A549 (cell line): ENCODE measurements at places on chromosomes 12 and 14.
A peak's percentile ranks its signal among the peaks of the same experiment; 100 is the strongest.

- DNase-seq, result peak; percentile 64
These were observed 522 bp downstream of the TUBA1A start for GRCh38 chr12:49188201-49188915.

GRCh38 chr12:7695237-7695560, 376 bp downstream of the GDF3 start:
- no peak for DNase-seq

DNA sequence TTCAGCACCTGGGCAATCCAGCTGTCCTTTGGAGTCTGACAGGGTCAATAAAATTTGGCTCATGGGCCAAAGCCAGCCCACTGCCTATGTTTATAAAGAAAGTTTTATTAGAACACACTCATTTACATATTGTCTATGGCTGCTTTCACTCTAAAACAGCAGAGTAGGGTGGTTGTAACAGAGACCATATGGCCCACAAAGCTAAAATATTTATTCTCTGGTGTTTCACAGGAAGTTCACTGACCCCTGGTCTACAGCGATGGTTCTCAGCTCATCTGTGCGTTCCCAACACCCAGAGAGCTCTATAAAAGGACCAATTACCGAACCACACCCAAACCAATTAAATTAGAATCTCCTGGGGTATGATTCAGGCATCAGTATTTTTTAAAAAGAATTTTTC, 37.7 kb upstream of the RTRAF start:
- no peak for DNase-seq

GRCh38 chr14:32571995-32572866, 243.1 kb downstream of the AKAP6 start:
- DNase-seq, result no peak

DNA sequence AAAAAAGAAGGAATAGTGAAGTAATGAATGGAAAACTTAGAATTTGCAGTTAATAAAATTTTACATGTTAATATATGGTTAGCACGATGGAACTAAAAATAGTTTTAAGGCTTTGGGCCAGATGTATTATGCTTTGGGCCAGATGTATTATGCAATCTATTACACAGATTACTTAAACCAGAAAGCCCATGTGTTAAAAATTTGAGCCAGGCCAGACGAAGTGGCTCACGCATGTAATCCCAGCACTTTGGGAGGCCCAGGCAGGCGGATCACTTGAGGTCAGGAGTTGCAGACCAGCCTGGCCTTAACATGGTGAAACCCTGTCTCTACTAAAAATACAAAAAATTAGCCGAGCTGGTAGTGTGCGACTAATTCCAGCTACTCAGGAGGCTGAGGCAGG, 17.2 kb downstream of the IFT81 start:
- DNase-seq, result no peak

DNA sequence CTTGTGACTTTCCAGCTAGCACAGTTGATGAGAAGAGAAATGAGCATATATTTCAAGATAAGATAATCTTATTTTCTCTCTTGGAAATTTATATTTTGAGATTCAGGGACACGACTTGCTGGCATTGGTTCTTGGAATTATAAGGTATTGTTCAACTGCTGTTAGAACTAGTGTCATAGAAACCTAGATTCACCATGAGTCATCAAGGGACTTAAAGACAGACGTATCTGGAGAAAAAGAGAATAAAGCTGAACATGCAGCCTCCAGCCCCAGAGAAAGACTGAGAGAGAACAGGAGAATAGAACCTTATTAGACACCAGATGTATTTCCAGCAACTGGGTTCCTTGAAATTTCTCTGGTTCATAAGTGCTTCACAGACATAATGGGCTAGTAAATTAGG, 194.4 kb upstream of the PPFIA2 start:
- no peak for DNase-seq

DNA sequence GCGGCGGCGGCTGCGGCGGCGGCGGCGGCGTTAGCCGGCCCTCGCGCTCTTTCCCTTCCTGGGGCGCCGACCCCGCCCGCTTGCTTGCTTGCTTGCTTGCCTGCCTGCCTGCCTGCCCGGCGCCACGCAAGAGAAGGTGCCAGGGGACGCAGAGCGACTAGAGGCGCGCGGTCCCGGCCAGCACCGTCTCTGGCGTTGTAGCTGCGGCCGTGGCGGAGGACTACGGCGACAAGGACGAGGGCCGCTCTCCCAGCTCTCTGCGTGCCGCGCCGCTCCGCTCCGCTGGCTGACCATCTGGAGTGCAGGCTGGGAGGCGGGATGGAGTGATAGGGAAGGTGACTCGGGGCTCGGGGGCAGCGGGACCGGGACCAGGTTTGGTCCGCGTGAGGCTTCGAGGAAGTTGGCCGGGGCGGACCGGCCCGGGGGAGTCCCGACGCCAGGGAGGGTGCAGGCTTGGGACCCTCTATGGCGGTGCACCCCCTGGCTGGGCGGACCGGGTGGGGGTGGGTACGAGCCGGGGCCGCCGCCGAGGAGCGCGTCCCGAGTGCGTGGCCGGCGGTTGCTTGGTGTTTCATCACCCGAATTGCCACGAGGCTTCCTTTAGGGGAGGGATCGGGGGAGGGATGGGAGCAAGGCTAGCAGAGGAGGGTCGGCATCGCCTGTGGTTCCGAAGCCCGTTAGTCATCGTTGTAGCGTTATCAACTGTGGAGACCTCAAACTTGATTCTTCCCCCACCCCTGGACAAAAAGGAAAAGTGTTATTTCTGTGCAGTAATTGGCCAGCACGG, 471 bp downstream of the XPOT start:
- DNase-seq, result peak; percentile 66
